Prostate gland (tissue), 2 donors: ENCODE measurements at places on chromosomes 11 and 22.

DNA sequence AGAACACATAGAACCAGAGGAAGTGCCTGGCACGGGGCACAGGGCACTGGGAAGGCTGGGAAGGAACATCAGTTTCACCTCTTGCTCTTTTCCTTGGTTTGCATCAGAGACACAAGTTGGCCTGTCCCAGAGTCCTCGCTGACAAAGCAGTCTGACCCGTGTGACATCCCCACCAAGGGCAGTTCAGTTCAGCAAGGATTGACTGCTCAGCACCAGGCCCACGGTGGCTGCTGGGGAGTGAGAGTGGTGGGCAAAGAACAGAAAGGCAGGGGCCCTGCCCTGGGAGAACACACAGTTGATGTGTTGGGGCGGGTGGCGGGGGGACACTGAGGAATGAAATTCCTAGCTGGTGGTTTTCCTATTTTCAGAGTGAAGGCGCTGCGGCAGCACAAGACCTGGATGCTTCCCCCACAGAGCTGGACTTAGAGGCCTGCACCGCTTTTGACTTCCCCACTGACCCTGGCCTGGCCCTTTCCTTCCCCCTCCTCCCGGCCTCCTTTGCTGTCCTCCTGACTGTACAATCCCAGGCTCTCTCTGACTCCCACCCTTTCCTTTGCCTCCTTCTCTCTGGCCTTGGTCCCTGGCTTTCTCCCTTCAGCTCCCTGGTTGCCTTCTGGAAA is 2.2 kb upstream of the TMPRSS13 start:
- DNase-seq = no peak

- no peak for DNase-seq
These were observed 25.0 kb downstream of the GDPD5 start for GRCh38 chr11:75500742-75501141.

DNA sequence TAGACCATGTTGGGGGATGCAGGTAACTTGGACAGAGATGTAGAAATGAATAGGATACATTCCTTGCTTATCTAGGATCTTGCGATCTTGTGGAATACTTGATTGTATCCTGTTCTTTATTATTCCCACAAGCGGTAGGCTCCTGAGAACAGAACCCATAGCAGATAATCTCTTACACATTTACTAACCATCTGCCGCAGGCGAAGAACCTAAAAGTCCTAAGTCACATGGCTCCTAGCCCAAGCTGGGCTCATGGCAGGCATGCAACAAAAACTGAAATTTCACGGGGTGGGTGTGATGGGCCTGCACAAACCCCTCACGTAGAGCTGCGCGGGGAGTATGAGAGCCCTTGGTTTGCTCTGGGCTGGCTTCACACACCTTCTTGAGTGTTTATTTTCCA is 177.4 kb upstream of the NECTIN1 start:
- DNase-seq = no peak

- no peak for DNase-seq
These were observed 6.1 kb downstream of the HEPHL1 start for GRCh38 chr11:94027210-94027609.

DNA sequence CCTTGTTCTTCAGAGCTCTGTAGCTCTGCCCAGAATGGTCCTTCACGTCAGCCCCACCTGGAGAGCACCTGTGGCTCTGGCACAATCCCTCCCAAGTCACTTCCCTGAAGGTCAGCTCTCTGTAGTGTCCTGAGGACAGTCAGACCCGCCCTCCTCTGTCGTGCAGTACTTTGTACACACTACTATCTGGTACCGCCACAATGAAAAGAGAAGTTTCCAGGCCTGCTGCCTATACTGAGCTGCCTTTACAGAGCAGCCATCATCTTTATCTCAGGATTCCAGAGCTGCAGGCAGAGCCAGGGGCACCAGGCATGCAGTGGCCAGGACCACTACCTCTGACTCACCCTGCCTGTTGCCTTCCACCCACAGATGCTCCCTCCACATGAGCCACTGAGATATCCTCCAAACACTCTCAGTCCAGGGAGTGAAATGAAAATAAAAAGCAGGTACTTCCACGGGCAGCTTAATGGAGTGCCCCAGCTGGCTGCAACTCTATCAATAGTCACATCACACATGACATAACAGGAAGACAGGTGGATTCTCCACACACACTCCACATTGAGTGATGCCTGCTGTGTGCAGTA is 7.3 kb downstream of the PACSIN2 start:
- no peak for DNase-seq

- no peak for DNase-seq
These were observed 63.9 kb downstream of the PKNOX2 start for GRCh38 chr11:125228445-125228844.

GRCh38 chr22:35984183-35985175 is 44.1 kb downstream of the RBFOX2 start:
- no peak for DNase-seq

DNA sequence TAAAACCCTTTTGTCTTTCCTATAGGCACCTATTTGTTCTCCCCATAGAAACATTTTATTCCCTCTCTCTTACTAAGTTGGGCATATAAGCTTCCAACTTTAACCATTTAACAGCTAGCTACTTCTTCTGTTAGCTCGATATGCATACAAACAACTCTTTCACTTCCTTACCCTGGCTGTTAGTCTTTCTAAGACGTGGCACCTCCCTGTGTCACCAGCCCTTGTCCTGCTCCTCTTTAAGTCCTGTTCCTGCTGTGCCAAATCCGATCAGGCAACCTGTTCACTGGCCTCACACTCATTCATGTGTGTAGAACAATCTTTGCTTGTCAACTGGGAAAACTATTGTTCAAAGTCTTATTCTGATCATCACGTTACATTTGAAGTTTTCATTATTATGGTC is 1376.1 kb upstream of the TENM4 start:
- DNase-seq = no peak

DNA sequence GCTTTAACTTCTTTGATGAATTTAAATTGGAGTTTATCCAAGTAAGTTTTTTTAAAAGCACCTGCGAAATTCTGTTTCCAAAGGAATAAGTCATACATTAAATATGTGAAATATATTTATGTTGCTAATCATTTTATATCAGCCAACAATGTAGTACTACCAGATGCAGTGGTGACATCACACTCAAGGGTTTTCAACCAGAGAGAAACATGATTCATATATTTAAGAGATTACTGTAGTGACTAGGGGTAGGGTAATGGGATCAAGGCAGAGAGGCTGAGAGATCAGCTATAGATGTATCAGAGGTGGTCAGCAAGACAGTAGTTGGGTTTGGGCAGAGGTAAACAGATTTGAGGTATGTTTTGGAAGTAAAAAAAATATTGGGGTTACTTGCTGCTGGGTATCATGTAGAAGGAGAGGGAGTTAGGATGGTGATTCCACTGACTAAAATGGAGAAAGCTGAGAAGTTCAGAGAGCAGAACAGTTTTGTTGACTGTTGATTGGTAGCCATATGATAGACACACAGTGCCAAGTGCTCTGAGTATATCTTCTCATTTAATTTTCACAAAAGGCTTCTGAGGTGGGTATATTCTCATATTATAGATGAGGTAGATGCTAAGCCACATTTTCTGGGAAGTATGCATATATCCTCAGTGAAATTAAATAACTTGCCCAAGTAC is 39.4 kb downstream of the CEP57 start:
- no peak for DNase-seq

DNA sequence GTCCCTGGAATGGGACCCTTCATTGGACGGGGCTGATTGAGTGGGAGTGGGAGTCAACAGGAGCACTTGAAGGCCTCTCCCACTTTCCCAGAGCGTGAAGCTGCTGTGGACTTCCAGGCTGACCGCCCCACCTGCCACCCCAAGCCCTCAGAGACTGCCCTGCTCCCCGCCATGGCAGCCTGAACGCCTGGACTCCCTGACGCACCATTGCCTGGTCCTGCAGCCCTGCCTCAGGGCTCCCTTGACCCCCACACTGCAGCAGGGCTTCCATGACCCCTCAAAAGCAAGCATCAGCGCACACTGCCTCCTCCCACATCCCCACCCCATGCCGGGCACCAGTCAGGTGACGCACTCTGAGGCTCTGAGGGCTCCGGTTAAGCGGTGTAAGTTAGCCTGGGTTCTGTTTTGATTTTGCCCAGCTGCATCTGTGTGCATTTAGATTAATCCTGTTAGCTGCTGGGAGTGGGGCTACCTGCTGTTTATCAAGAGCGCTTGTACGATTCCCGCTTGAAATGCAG is 39.4 kb downstream of the TRIM29 start:
- no peak for DNase-seq

DNA sequence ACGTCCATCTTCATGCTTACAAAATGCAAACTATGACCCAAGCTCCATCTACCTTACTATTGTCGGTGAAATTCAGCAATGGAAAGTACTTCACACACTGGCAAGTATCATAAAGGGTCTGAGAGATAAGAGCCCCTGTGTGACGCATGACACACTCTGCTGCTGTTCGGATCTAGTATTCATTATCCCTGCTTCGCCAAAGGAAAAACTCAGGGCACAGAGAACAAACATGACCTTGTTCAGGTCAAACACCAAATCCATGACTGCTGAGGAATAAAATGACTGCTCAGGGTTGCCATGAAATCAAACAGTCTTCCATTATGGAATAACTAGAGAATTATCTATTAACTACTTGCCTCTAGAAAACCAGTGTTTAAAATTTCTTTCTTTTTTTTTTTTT is 73.0 kb downstream of the MICAL3 start:
- DNase-seq = no peak

DNA sequence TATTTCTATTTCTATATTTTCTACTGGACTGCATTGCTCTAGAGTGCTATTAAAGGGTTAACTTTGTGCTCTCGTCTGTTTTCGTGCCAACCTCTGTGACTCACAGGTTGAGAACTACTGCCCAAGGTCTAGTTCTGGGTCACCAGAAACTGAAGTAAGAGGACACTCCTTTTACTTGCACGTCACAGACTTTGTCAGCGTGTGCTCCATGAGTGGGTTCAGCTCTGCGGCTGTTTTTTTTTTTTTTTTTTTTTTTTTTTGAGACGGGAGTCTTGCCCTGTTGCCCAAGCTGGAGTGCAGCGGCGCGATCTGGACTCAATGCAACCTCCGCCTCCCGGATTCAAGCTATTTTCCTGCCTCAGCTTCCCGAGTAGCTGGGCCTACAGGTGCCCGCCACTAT is 49.8 kb downstream of the CLMP start:
- no peak for DNase-seq
